ENCODE measurements at places on chromosomes 6 and 20.

GRCh38 chr6:167306401-167306998 lies 15.4 kb downstream of the UNC93A start:
- DNase-seq, result no peak

DNA sequence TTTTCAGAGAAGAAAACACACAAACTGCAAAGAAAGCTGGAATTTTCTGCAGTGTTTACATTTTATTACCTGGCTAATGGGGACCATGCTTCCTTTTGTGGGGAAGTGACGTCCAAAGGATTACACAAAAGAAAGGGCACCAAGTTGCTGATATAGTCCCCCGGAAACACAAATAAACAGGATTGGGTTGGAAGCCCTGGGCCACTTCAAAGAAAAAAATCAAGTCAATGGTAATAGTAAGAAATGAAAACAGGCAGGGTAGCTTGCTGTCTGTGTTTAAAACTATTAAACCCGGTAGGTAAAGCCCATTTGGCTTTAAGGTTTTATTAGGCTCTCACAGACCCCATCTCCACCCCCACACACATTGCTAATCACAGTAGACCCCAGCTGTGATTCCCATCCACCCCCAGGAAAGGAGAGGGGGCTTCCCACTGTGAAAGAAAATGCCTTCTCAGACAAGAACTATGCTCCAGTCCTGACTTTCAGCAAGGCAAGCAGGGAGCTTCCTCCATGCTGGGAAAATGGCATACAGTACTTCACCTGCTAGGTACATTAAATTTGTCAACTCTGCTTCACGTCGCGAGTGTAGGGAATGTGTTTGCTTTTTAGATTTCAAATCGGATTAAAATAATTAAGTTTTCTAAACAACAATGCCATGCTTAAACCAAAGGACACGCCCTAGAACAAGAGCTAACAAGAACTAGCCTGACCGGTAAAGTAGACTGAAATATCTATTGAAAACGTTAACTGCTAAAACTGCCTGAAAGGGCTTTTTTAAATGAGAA lies 1.1 kb downstream of the PERP start:
- DNase-seq, result peak; percentile 28

GRCh38 chr20:11553603-11554002 lies 364.1 kb upstream of the BTBD3 start:
- peak; percentile 41 for DNase-seq

DNA sequence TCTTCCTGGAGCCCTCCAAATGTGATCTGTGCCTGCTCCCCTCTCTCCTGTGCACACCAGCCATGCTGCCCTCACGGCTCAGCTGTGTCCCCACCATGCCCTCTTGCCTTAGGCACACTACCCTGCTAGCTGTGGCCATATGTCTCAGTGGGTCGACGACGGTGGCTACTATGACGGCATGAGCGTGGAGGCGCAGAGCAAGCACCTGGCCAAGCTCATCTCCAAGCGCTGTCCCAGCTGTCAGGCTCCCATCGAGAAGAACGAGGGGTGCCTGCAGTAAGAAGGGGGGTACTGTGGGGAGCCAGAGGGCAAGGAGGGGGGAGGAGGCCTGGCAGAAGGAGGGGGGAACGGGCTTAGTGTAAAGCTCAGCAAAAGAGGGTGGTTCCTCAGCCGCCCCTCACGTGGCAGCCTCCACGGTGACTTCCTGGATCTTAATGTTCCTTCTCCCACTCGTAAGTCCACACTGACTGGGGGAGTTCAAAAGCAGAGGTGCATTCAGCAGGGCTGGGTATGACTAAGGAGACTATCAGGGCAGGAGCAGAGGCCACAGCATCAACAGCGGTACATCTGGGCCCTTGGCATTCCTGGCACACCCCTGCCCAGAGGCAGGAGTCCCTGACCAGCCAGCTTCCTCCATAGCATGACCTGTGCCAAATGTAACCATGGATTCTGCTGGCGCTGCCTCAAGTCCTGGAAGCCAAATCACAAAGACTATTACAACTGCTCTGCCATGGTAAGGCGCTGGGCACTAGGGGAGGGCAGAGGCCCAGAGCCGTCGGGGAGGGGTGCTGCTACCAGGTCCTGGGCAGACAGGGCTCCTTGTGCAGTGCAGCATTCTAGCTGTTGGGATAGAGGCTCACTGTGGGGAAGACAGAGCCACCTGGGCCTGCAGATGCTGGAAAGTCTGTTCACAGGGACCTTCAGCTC lies 8.0 kb downstream of the DNPH1 start:
- peak; percentile 15 for DNase-seq

GRCh38 chr6:15427331-15428070 lies 181.6 kb downstream of the JARID2 start:
- no peak for DNase-seq

DNA sequence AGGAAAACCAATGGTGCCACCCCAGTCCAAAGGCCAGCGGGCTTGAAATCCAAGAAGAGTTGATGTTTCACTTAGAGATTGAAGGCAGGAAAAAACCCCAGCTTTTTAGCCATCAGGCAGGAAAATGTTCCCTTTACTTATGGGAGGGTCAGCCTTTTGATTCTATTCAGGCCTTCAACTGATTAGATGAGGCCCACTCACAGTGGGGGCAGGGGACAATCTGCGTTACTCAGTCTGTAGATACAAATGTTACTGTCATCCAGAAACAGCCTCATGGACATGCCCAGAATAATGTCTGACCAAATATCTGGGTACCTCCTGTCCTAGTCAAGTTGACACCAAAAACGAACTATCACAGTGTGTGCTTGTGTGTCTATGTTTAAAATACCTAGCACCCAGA lies 121.2 kb upstream of the KCNQ5 start:
- no peak for DNase-seq

- peak; percentile 87 for DNase-seq
Observed at GRCh38 chr6:113495521-113495920, 361.6 kb upstream of the MARCKS start.

DNA sequence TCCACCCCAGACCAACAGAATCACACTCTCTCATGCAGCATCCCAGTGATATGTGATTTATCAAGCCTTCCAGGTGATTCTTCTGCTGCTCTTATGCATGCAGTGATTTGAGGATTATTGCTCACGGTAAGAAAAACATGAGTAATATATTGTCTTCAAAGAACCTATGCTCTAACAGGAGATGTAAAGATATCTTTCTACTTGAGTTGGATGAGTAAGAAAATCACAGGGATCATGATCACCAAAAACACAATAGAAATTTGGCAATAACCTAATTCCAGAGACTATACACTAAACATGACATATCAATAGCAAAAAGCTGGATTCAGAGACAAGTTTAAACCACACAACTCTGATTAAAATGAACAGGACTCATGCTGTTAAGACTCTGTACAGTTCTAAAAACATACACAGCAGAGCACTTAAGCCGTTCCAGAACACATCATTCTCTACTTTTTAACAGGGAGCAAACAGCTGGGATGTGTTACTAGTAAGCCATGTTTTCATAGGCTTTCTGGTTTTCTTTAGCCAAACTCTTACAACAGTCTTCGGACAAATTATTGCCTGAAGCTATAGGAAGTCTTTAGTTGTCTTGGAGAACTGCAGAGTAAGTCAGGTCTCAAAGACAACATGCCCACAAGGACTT lies 568.6 kb downstream of the HAO1 start:
- DNase-seq, result no peak

DNA sequence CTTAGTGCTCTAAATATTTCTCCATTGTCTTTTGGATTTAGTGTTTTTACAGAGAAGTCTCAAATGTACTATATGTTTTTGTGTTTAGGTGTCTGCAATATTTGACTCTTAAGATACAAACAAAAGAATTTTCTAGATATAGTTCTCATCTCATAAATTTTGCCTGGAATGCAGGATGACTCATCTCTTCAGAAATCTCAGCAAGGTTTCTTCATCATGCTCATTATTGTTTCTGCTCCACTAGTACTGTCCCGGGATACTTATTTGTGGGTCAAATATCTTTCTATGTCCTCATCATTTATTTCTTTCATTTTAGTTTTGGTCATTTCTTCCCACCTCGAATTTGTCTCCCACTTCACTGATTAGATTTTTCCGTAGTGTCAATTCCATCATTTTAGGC lies 9.5 kb downstream of the AHI1 start:
- DNase-seq, result peak; percentile 81

DNA sequence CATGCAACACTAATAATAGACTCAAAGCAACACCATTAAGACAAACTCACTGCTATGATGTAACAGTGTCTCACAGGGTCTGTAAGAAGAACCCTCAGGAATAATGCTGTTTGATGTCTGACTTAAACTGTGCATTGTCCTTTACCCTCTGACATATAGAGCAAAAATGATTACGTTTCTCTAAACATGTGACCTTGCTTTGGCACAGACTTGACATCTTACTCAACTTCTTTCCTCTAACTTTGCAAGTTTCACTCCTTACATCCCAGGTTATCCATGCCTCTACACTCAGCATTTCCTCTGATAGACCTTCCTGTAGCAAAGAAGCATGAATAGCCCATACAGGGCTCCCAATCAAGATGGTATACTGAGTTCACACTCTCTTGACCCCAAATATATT lies 252.7 kb downstream of the UST start:
- DNase-seq, result peak; percentile 74

DNA sequence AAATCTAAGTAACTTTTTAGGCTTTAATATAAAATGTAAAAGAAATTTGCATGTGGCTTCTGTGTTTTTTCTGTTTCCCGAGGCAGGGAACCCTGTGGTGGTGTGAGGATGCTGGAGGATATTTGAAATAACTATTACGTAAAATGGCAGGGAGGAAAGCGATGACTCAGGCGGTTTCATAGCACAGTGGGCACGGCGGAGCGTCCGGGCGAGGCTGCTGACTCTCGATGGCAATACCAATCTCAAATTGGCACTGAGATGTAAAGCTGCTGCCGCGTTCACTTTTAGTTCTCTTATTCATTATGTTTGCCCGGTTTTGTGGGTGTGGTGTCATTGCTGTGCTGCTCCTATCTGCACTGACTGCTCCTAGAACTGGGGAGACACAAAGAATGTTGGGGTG lies 254.3 kb downstream of the THBS2 start:
- DNase-seq, result peak; percentile 14

DNA sequence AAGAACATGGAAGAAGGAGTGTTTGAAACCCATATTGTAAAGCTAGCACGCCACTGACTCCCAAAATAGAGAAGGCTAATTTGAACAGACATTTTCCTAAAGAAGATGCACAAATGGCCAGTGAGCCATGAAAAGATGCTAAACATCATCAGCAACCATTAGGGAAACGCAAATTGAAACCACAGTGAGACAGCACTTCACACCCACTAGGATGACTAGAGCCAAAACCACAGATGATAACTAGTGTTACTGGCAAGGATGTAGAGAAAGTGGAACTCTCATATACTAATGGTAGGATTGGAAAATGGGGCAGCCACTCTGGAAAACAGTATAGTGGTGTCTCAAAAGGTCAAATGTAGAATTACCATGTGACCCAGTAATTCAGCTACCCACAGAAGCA lies 58.2 kb downstream of the BMP7 start:
- peak; percentile 58 for DNase-seq

GRCh38 chr6:84926189-84927155 lies 162.1 kb upstream of the TBX18 start:
- peak; percentile 27 for DNase-seq

GRCh38 chr6:140208286-140208685 lies 833.8 kb upstream of the CITED2 start:
- DNase-seq, result no peak

- DNase-seq, result no peak
Observed at GRCh38 chr6:14727494-14728395, 518.1 kb upstream of the JARID2 start.

- no peak for DNase-seq
Observed at GRCh38 chr20:62765021-62765420, 31.3 kb upstream of the MRGBP start.

- DNase-seq, result no peak
Observed at GRCh38 chr6:154140743-154141142, 101.7 kb downstream of the OPRM1 start.

DNA sequence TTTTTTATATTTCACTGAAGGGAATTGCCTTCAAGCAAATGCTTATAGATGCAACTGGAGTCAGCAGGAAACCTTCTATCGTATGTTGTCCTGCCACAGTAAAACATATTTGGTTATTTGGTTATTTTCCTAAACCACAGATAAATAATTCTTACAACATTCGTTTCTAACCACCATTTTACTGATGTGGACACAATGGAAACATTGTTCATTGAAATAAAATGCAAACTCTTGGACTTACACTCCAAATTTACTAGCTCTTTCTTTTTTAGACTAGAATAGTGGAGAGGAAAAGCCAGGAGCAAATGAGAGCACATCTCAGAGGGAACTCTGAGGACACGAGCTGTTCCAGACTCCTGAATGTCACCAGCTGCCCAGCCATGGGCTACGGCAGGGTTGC lies 114.8 kb downstream of the RPS12 start:
- peak; percentile 12 for DNase-seq

- DNase-seq, result no peak
Observed at GRCh38 chr6:15150207-15150606, 95.7 kb upstream of the JARID2 start.

GRCh38 chr6:39389484-39389767 lies 66.9 kb upstream of the KCNK16 start:
- DNase-seq, result peak; percentile 61

- no peak for DNase-seq
Observed at GRCh38 chr6:133360194-133360593, 119.0 kb downstream of the EYA4 start.

GRCh38 chr20:17767624-17768023 lies 67.9 kb downstream of the BANF2 start:
- no peak for DNase-seq

DNA sequence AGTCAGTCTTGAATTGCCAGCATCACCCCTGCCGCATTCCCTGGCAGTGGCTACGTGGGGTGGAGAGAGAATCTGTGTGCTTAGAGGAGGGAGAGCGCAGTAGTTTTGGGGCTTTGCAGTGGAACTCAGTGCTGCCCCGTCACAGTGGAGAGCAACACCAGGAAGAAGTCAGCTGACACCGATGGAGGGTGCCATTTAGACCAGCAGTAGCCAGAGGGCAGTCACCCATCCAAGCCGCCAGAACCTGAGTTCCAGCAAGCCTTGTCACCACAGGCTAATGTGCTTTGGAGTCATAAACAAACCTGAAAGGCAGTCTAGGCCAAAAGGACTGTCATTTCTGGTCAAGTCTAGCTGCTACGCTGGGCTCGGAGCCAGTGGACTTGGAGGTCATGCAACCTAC lies 22.0 kb upstream of the PERP start:
- no peak for DNase-seq

GRCh38 chr6:168783720-168784119 lies 342.7 kb downstream of the SMOC2 start:
- no peak for DNase-seq

- no peak for DNase-seq
Observed at GRCh38 chr6:134875367-134875766, 74.5 kb downstream of the ALDH8A1 start.

DNA sequence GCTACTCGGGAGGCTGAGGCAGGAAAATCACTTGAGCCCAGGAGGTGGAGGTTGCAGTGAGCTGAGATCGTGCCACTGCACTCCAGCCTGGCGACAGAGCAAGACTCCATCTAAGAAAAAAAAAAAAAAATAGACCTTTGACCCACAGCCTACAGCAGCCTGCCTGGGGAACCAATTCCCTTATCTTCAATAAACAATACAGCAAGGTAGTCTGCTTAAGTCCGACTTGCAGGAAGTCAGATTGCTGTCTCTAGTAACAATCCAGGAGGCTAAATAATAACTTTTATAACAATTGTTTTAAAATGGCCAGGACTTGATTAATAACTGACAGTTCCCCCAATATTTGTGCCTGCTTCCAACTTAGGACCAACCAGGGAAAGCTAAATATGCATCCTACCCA lies 13.3 kb upstream of the HLA-DRA start:
- no peak for DNase-seq
